Midbrain (tissue), 1 donor: ENCODE measurements at places on chromosomes 1 and 21.

- DNase-seq = no peak
Measured at GRCh38 chr1:228007049-228007800, 427 bp downstream of the WNT3A start.

- DNase-seq = no peak
Measured at GRCh38 chr1:41582851-41583657, 98.6 kb upstream of the EDN2 start.

GRCh38 chr1:196550731-196551130, 57.5 kb downstream of the KCNT2 start:
- DNase-seq = no peak

GRCh38 chr1:237911911-237912310, 21.2 kb upstream of the ZP4 start:
- no peak for DNase-seq

- no peak for DNase-seq
Measured at GRCh38 chr1:3767328-3767925, 5.1 kb upstream of the SMIM1 start.

DNA sequence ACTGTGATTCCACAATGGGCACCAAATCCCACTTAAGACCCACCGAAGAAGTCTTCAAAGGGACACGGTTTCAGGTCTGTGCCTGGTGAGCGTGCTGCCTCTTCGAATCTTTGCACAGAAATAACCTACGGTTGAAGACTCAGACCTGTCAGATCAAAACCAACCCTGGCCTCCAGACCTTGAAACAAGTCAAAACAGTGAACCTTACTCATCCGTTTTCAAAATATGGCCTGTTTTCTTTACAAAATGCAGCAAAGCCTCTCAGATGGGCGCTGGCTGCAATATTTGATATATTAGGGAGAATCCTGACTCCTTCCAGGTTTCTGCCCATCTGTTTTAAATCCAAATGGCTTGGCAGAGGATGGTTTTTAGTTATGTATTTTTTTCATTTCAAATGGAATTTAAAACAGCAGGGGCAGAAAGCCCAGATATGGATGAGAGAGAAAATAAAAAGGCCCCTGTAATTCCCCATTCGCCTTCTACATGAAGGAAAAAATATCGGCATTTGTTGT, 14.0 kb downstream of the JUN start:
- no peak for DNase-seq

DNA sequence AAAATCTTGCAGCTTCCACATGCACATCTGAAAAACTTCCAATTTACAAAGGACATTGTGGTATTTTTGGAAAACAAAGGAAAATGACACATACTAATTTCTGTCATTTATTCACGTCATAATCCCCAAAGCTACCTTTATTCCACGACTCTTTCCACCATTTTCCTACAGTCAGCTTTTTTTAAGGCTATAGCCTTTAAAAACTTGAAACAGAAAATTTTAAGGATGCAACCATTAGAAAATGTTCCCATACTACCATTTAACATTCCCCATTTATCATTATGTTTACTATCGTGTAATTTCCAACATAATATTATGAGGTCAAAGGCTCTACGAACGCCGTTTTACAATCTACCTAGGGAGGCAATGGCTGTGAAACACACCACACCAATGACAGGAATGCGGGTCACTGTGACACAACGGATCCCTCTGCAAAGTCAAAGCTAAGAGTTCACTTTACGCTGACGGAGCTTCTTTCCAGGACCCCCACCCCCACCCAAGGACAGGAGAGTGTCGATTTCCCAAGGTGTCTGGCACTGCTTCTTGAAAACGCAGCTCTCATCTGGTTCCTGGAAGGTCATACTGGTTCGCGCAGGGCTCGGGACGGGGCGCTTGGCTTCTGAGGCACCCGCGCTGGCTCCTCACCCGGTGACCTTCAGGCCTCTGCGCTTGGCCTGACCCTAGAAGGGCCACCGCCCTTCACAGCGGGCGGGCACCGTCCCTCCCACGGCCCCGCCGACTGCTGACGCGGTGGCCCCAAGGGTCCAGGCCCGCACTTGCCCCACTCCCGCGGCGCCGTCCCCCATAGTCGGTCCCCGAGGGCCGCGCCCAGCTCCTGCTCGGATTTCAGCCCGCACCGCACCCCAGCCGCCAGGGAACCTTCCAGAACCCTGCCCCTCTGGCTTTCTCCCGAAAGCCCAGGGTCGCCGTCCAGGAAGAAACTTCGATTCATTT, 50.5 kb upstream of the ATF3 start:
- peak; percentile 44 for DNase-seq

- DNase-seq = no peak
Measured at GRCh38 chr1:153728305-153729066, 636 bp downstream of the INTS3 start.

- no peak for DNase-seq
Measured at GRCh38 chr1:197837911-197838310, 62.6 kb upstream of the DENND1B start.

DNA sequence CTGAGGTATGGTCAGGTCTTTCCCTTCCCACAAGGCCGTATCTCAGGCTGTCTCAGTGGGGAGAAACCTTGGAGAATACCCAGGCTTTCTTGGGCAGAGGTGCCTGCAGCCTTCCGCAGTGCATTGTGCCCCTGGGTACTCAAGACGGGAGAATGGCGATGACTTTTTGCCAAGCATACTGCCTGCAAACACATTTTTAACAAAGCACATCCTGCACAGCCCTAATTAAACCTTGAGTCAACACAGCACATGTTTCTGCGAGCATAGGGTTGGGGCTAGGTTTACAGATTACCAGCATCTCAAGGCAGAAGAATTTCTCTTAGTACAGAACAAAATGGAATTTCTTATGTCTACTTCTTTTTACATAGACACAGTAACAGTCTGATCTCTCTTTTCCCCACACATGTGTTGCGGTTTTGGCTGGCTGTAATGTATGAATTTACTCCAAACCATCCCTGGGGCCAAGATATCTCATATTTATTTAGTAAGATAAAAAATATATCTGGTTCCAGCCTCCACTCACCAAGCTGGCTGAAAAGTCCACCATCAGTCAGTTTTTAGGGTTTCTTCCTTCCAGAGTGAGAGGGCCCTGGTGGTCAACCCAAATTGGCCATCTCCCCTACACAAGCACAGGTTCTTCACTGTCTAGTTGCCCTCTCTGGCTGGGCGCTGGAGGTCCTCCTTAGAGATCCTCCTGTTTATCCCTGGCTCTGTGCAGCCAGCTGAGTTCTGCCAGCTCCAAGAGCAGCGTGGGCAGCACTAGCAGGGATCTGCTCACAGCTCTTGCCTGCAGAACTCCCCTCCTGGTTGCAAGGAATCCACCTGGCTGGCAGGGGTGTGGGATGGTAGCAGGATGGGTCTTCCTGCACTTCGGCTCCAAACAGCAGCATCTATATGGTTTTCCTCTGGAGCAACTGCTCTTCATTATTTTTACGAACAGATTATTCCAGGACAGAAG, 2.6 kb downstream of the FAAH start:
- DNase-seq = peak; percentile 32

GRCh38 chr1:244450597-244451538, 841 bp downstream of the ADSS2 start:
- DNase-seq = peak; percentile 38

DNA sequence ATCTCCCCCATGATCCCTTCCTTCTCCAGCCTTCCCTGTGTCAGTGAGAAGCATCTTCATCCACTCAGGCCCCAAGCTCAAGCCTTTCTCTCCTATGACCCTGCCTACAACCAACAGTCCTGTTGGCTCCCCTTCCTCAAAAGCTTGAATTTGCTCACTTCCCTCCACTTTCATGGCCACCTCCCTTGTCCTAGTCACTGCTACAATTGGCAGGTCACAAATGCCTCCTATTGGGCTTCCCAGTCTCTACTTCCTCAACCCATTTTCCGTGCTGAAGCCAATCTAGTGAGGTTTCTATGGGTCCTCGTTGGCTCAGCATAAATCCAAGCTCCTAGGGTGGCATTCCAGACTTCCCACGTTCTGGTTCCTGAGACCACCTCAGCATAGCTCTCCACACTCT, 40.2 kb upstream of the SLC6A9 start:
- no peak for DNase-seq
